ENCODE measurements at places on chromosomes 12 and 14.
A peak's percentile ranks its signal among the peaks of the same experiment; 100 is the strongest.

DNA sequence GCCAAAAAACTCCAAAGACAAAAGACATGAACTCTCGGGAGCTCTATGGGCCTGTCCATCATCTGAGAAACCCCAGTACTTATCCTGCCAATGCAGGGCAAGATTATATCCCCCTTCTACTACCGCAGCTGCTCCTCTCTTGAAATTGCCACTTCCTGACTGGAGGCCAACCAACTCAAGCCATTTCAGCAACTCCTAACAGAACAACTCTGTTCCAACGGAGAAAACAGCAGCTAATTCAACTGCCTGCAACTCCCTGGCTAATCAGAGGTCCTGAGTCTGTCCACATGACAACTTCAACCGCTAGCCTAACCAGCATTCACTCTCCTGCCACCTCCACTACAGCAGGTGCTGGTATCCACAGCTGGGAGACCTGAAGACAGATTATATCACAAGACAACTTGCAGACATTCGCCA, 24.1 kb downstream of the CEP83 start:
- DNase-seq = peak; percentile 31

DNA sequence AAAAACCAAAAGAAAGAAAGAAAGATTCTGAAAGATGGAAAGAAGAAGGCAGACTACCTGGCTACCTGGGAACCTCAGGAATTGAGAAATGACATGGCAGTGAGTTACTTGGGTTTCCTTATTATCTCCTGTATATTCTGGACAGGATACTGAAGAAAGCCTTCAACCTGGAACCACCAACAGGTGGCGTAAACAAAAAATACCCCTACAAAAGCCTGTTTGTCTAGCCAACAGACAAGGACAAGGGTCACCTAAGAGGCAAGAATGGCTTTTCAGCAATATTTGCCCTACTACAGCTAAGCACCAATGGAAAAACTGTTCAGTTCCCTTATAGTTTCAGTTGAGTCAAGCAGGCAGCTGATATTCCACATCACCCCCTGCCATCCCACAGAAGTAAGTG, 274.9 kb downstream of the GPHN start:
- no peak for DNase-seq

GRCh38 chr12:104687823-104688573, 231.2 kb downstream of the CHST11 start:
- no peak for DNase-seq

DNA sequence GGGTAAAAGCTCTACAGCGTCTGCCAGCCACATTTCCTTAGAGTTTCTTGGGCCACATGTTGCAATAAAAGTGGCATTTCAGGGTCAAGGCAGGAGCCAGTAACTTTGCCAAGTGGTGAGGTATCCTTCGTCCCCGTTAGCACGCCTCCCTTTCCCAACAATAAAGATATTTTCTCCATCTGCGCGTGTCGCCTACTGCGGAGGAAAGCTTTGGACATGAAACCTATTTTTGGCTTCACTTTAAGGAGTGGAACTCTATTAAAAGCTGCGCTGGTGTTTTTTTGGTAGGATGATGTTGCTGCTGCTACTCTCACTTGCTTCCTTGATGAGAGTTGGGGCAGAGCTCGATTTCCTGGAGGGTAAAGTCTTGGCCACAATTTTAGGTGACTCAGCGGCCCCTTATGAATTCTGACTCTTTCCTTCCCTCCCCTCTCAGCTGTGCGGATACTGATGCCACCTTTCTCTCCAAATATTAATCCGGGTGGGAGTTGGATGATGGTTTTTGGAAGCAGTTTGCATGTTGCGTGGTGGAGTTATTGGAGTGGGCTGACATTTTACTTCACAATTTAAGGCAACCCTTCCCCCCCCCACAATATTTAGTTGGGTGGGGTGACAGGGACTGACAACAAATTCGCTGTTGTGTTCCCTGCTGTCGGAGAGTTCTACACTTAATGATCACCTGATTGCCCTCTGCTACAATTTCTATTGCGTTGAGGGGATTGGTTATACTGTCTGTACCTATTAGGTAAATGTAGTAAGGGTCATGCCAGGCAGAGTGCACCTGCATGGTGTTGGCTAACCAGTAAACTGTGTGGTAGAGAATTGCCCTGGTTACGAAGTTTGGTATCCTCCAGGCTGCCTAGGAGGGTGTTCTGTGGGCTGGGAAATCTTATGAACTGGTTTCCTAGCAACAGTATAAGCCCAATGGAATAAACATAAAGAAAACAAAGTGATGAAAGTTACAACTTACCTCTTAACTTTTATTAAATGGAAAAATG, 1.1 kb downstream of the CCDC91 start:
- peak; percentile 67 for DNase-seq

DNA sequence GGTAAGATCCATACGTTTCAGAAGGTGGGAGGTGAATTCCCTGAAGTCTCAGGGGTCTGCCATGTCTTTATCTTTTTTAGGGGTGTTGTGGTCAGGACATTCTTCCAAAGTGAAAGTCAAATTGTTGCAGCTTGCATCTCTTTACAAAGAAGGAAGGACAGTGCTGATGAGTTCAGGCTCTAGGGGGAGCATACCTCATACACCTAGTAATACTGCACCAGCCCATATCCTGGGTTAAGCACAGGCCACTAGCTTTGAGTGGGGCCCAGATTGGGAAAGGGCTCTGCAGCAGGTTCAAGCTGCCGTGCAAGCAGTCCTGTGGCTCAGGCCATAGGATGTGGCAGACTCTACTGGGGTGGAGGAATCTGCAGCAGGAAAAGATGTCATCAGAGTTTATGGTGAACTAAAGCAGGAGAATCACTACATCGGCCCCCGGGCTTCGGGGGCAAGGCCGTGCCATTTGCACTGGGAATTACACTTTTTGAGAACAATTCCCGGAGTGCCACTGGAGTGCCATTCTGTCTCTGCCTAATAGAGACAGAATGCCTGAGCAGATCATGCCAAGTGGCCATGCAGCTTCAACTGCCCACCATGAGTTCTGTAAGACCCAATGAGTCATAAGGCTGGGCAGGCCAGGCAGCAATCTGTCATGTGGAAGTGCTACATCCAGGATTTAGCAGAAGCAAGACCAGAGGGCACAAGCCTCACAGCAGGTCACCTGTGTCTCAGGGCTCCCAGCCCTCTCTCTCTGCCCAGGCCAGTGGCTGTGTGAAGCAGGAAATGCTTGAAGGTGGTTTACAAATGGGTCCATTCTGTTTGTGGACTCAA, 32.3 kb downstream of the DIO3 start:
- DNase-seq = no peak

DNA sequence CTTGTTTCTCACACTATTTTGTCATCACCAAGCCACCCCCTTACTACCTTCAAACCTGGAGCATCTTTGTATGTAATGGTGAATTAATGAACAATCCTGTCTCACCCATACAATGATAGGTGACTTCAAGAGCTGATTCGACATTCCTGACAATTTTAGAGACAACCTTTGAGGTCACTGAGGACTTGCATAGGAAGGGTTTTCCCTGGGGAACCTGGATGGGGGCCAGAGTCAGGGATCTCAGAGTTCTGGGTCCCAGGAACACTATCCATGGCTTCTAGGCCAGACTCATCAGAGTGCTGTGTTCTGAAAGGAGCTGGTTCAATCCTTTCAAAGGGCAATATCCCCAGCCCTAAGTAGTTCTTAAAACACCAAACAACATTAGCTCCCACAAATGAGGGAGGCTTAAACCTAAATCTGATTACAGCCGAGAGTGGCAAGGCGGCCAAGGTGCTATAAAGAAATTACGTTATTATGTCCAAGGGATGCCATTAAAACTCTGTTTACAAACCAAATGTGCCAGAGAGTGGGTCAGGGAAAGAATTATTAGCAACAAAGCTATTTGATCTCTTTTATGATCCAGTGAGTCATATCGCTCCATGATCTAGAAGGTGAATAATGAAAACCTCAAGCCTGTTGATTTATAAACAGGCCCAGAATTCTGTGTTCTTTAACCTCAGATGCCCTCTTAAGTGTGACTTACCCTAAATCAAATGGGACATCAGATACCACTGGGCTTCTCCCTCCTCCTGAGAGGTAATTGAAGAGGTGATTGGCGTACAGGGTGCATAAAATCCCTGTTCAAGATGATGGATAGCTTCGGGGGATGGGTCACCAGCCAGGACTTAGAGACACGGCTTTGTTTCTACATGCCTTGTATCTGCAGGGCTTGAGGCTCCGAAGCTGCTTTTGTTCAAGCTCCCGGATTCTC, 230.2 kb upstream of the TBX3 start:
- peak; percentile 31 for DNase-seq

- no peak for DNase-seq
Observed at GRCh38 chr12:57852620-57853500, 6.3 kb upstream of the CTDSP2 start.

All from astrocyte of the hippocampus (primary cell).